Stimulated activated naive CD4-positive, alpha-beta T cell treated with Interleukin-2 at 50 U/mL for 16 hours (primary cell): ENCODE measurements at places on chromosomes 12 and 14.
A peak's percentile ranks its signal among the peaks of the same experiment; 100 is the strongest.

GRCh38 chr14:106528717-106529116 is 1002.3 kb downstream of the TMEM121 start:
- no peak for DNase-seq

DNA sequence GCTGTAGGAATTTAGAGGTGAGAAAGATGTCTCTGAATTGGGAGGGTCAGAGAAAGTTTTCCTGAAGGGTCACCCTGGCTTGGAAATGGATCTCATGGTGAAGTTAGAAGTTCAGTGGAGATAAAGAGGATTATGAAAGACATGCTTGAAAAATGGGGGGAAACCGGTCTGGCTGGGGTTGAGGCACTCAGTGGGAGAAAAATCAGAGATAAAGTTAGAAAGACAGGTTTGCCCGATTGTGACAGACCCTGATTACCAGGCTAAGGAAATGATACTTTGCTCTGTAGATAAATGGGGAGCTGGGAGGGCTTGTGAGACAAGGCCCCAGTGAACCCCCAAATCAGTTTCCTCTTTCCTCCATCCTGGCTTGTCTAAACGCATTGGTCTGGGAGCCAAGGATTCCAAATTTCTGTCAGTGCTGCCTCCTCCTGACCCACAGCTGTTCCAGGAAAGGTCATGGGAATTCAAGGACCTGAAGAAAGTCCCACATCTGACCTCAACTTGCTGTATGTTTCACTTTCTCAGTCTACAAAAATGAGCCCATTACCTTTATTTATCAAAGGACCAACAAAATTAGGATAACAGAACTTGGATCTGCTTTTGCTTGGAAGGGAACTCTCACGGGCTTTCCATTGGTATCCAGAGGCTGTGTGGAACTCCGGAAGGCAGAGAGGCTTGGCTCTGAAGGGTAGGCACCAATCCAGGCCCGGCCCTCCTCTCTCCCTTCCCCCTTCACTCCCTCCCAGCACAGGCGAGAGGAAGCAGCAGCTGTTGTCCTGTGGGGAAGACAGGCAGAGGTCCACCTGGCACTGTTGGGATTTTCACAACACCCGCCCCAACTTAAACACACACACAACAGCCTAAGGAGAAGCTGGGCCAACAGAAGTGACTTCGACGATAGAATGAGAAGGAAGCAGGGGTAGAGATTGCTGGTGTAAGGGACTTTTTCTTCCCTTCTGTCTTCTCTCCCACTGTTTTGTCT is 3.4 kb upstream of the RNASE7 start:
- DNase-seq: no peak

- DNase-seq: peak; percentile 63
Measured at GRCh38 chr12:31874961-31875608, 84.1 kb upstream of the RESF1 start.

GRCh38 chr14:81884382-81884781 is 350.7 kb upstream of the SEL1L start:
- DNase-seq: no peak

DNA sequence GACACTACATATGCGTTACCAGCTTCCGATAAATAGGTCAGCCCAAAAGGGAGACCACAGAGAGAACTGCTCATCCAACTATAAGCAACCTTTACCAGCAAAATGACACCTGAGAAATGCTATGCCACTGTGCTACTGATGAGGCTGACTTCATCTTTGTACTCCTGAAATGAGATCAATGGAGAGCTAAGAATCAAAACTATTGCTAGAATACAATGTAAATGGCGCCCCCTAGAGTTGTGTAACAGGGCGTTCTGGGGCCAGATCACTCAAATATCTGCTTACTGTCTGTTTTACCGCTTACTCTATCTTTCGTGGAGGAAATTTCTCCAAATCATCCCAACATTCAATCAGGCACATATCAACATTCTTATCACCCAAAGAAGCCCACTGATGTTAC is 4.6 kb downstream of the ZNF384 start:
- DNase-seq: peak; percentile 31

GRCh38 chr12:45215419-45216229 is at the start of gene ANO6:
Gene ANO6 (plus strand): TSS chr12:45216095. CDS start chr12:45216322, 227 bp downstream.
- peak; percentile 81 for DNase-seq

- DNase-seq: no peak
Measured at GRCh38 chr12:90836689-90837088, 118.3 kb downstream of the CCER1 start.

GRCh38 chr12:89155826-89156225 is 196.5 kb downstream of the DUSP6 start:
- DNase-seq: no peak

DNA sequence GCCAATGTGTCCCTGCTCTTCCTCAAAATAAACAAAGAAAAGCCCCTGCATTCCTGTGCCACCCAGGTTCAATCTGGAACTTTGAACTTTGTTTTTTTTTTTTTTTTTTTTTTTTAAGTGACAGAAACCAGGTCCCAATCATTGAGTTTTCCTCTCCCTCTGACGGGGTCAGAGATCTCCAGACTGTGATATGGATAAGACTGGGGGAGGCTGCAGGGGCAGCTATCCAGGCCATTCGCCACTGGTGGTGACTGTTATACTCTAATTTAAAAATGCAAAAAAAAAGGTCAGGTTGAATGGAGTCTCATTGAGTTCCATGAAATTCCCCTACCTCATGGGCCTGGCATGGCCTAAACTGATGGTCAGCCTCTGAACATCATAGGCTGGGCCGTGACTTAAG is 57.0 kb downstream of the TMX1 start:
- DNase-seq: no peak

GRCh38 chr14:101772770-101773169 is 11.3 kb downstream of the PPP2R5C start:
- DNase-seq: no peak

DNA sequence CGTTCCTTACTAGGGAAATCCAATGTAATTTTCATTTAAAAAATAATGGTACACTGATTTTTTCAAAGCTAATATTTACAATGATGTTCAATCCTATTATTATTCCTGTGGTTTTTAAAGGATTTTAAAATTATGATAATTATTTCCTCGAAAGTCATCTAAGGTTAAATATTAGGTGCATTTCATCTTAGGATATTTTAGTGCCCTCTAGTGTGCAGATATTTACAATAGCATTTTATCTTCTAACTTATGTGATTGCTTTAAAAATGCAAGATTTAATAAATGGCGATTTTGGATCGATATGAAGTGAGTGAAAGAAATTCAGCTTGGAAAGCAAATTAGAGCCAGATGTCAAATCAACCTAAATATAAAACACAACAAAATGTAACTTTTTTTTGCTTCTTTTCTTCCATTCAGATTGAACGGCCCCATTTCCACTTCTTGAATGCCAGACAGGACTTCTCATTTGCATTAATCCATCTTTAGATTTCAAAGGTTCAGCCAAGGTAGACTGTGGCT is 293.5 kb downstream of the SLC6A15 start:
- no peak for DNase-seq

- DNase-seq: no peak
Measured at GRCh38 chr14:92880851-92881250, 42.1 kb upstream of the CHGA start.

DNA sequence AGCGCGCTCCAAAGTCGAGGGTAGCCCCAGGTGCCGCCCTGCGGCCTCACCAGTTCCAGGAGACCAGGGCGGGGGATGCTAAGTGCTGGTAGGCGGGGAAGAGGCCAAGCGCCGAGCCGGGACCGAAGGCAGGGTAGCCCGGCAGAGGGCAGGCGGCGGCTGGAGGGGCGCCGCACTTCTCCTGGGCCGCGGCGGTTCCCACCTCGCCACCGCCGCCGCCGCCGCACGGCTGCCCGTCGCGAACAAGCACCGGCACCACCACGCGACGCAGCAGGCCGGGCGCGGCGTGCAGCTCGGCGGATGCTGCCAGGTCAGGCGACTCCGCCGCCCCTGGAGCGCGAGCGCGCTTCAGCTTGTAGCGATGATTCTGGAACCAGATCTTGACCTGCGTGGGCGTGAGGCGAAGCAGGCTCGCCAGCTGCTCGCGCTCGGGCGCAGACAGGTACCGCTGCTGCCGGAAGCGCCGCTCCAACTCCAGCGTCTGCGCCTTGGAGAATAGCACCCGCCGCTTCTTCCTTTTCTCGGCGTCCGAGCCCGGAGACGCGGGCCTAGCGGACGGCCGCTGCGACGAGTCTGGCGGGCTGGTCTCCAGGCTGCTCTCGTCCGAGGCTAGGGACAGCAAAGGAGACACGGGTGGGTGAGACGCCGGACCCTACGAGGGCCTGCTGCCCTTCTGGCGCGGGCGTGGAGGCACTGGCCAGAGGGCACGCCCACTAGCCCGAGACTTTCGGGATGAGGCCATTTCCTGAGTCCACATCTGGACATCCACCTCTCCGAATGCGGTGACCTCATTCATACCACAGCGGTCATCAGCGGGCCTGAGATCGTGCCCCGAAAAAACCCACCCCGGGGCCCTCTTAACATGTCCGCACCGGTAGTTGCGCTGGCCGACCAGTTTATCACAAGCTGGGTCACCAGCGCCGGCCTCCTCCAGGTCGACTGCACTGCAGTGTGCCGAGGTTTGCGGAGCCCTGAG is 1.3 kb downstream of the NKX2-8 start:
- DNase-seq: no peak

- no peak for DNase-seq
Measured at GRCh38 chr12:24483732-24484131, 465.2 kb downstream of the BCAT1 start.

- DNase-seq: peak; percentile 20
Measured at GRCh38 chr12:71746974-71747611, 7.6 kb upstream of the RAB21 start.
